Endothelial cell of umbilical vein (primary cell): ENCODE measurements at places on chromosomes 2 and 18. TPM values are rescaled to one million over a fixed set of nuclear protein-coding genes. Genes with fewer than 3 reads are reported as not detected.

TMEM247 gene
- total RNA-seq, result not detected in 2 replicates

SCYGR5 gene
- not detected in 2 replicates for total RNA-seq

DLGAP1 gene
- total RNA-seq, result 0.81 TPM in 1 of 2 replicates, not detected in the other

CPLX4 gene
- total RNA-seq, result not detected in 2 replicates

CYTIP gene
- total RNA-seq, result not detected in 2 replicates

NAGK gene
- total RNA-seq, result 125 and 130 TPM in 2 replicates

RAD51AP2 gene
- not detected in 2 replicates for total RNA-seq

DNA sequence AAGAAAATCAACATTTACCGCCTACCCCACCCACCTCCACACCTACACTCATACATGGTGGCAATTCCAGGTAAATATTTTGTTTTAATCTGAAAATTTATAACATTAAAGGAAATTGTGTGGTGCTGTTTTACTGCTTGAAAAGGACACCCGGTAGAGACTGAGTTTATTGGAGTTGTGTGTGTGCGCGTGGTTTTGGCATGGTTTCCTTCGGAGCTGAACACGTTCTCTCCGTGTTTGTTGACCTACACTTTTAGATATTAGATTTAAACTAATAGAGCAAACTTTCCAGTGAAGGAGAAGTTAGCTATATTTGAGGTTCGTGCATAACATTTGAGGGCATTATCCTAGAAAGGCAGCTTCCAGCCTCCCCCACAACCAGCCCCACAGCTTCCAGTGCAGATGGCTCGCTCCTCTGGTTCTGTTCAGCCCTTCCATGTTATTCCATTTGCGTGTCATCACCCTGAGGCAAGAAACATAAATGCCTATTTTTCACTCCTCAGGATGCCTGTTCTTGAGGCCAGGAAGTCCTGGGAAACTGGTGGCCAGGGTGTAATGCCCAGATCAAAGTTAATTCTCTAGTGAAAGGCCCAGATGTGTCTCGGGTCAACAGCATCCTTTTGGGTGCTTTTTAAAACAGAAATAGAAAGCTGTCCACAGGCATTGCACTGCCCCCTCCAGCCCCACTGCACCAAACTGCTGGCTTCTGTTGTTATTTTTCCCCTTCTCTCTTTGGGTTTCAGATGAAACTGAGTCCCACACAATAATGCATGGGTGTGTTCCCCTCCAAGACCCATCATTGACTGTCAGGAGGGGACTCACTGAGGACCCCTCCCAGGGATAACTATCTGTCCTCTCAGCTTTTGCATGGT is 190.2 kb downstream of the SETBP1 start:
- no peaks in the 10 kb centered on the region for H3K27me3 ChIP-seq
- no peaks in the 10 kb centered on the region for H3K4me1 ChIP-seq
- no peaks in the 10 kb centered on the region for H3K36me3 ChIP-seq

- H3K27ac ChIP-seq, result no peak overlapping the region
- H3K36me3 ChIP-seq, result no peaks in the 10 kb centered on the region
- no peak overlapping the region for H3K4me3 ChIP-seq
- peaks cover 1% of the 10 kb centered on the region for H3K27me3 ChIP-seq
- peaks cover 2% of the 10 kb centered on the region for H3K4me1 ChIP-seq
Measured at GRCh38 chr18:28183418-28184078, 6.6 kb upstream of the CDH2 start.

- DNase-seq, result no peak
- no peak overlapping the region for H3K27ac ChIP-seq
- H3K27me3 ChIP-seq, result no peaks in the 10 kb centered on the region
- H3K36me3 ChIP-seq, result no peaks in the 10 kb centered on the region
- no peaks in the 10 kb centered on the region for H3K4me1 ChIP-seq
- H3K4me3 ChIP-seq, result no peak overlapping the region
Measured at GRCh38 chr2:153287109-153287801, 191.3 kb downstream of the RPRM start.

DNA sequence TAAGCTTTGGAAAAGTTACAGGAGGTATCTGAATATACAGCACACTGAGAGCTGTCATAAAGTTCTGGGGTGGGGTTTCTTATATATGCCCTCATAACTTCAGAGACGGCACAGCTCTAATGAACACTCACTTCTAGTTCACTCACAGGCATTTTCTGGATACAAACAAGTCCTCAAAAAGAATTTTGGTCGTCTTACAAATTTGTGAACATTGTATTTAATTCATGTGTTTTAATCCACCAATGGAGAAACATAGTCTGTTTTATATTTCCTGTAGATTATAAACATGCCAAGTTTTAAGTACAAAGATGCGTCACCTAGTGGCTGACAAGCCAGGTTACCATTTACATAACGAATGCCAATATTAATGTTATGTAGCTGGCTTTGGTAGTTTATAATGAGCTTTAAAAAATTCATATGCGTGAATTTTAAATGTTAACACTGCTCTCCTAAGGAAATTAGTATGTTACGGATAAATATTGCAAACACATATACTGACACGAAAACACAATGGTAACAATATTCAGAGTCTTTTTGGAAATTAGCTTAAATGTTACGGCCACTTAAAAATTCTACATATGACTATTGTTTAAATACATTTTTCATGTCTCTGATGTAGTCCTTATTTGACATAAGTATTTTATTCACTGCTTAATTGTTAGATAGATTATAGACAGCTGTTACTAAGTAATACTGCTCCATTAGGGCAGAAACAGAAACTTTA is 2.5 kb downstream of the COL3A1 start:
- H3K36me3 ChIP-seq, result no peaks in the 10 kb centered on the region
- H3K27me3 ChIP-seq, result no peaks in the 10 kb centered on the region
- H3K4me3 ChIP-seq, result no peak overlapping the region
- no peak overlapping the region for H3K27ac ChIP-seq
- DNase-seq, result peak; percentile 65
- peaks cover 23% of the 10 kb centered on the region for H3K4me1 ChIP-seq

- DNase-seq, result no peak
- H3K4me3 ChIP-seq, result no peak overlapping the region
- no peaks in the 10 kb centered on the region for H3K27me3 ChIP-seq
Measured at GRCh38 chr2:183666031-183666430, 541.8 kb downstream of the NUP35 start.

DNA sequence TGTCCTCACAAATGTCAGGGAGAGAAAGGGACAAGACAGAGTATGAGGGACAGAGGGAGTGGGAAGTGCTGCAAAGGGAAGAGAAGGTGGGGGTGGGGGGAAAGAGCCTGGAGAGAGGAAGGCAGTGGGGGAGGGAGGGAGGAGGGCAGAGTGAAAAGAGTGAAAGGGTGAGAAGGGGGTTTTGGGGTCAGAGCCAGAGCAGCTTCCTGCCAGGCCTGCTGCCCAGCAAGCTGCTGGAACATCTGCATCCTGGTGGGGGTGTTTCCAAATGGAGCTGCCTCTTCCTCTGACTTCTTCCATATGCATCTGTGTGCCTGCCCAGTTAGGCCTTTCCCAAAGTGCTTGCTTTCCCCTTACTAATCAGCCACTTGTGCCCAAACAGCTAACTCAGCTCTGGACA is 94.3 kb upstream of the CELF4 start:
- no peaks in the 10 kb centered on the region for H3K4me1 ChIP-seq
- H3K27me3 ChIP-seq, result no peaks in the 10 kb centered on the region
- no peak overlapping the region for H3K4me3 ChIP-seq
- no peak overlapping the region for H3K27ac ChIP-seq
- H3K36me3 ChIP-seq, result no peaks in the 10 kb centered on the region
- no peak for DNase-seq

DNA sequence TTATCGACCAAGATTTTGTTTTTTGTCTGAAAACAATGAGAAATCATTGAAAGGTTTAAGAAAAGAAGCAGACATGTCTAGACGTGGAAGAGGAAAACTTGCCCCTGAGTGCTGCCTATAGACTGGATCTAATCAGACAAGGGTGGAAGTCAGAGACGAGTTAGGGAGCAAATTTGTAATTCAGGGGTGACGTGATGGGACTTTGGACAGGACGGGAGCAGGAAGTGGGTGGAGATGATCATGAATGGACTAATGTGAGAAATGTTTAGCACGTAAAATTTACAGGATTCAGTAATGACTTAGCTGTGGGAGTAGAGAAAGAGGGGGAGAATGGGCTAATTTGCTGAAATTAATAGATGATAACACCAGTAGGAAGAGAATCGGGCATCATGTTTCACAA is 117.0 kb upstream of the EPHA4 start:
- no peak overlapping the region for H3K4me3 ChIP-seq

DNA sequence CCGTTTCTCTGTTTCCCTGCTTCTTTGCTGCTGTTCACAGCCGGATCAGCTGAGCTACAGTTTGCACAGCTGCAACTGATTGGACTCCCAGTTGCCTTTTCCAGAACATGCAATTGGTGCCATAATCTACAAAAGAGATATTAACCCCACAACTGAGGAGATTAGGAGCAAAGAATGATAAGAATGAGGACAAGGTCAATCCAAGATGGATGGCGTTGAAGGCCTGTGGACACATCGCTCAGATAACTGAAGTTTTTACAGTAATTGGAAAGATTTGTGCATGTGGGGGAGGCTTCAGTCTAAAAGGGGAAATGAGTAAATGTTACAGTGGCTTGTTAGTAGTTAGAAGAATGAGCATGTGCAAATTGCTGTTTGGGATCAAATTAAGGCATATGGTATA is 263.2 kb downstream of the TGIF1 start:
- H3K36me3 ChIP-seq, result no peaks in the 10 kb centered on the region
- no peaks in the 10 kb centered on the region for H3K27me3 ChIP-seq
- H3K27ac ChIP-seq, result no peak overlapping the region
- peaks cover 27% of the 10 kb centered on the region for H3K4me1 ChIP-seq

- no peak overlapping the region for H3K27ac ChIP-seq
- no peaks in the 10 kb centered on the region for H3K27me3 ChIP-seq
- no peak for DNase-seq
- peaks cover 5% of the 10 kb centered on the region for H3K36me3 ChIP-seq
Measured at GRCh38 chr2:61241266-61241665, 79.3 kb downstream of the C2orf74 start.

DNA sequence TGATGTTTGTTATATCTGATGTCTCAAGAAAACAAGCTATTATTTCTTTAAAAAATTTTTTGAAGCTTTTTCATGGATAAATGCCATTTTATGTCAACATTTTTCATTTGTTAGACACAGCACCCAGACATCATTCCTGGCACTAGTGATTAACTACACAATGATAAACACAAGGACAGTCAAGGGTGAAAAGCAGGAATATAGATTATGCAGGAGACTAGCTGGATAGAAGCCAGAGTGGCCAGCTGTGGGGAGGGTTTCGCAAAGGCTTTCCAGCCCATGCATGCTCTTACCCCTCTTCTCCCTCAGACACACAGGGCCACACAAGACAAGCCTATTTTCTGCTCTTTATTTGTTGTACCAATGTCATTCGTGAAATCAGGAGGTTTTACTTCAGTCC is 127.1 kb upstream of the TTC39C start:
- no peaks in the 10 kb centered on the region for H3K36me3 ChIP-seq
- no peak for DNase-seq
- H3K27me3 ChIP-seq, result no peaks in the 10 kb centered on the region
- H3K4me3 ChIP-seq, result no peak overlapping the region
- H3K4me1 ChIP-seq, result no peaks in the 10 kb centered on the region

GRCh38 chr2:239975665-239976064 is 49.5 kb downstream of the NDUFA10 start:
- no peak for DNase-seq
- H3K27ac ChIP-seq, result no peak overlapping the region
- no peak overlapping the region for H3K4me3 ChIP-seq
- H3K27me3 ChIP-seq, result no peaks in the 10 kb centered on the region
- H3K4me1 ChIP-seq, result no peaks in the 10 kb centered on the region
- peaks cover 2% of the 10 kb centered on the region for H3K36me3 ChIP-seq

DNA sequence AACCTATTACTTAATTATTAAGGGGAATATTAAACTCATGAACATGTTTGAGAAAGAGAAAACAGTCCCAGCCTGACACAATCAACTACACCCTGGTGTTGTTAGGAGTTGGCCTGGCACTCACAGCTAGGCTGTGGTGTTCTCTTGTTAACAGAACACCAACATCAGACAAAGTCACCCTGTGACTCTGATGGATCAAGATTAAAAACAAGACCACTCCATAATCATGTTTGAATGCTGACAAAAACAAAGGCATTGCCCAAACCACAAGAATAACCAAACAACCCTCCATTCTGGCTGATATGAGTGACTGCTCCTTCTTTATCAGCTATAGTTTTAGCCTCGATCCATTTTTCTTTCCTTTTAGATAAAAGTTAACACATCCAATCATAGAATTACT is 3.0 kb downstream of the BOLL start:
- no peak overlapping the region for H3K27ac ChIP-seq
- no peaks in the 10 kb centered on the region for H3K36me3 ChIP-seq
- no peak overlapping the region for H3K4me3 ChIP-seq
- no peak for DNase-seq
- peaks cover 2% of the 10 kb centered on the region for H3K27me3 ChIP-seq

DNA sequence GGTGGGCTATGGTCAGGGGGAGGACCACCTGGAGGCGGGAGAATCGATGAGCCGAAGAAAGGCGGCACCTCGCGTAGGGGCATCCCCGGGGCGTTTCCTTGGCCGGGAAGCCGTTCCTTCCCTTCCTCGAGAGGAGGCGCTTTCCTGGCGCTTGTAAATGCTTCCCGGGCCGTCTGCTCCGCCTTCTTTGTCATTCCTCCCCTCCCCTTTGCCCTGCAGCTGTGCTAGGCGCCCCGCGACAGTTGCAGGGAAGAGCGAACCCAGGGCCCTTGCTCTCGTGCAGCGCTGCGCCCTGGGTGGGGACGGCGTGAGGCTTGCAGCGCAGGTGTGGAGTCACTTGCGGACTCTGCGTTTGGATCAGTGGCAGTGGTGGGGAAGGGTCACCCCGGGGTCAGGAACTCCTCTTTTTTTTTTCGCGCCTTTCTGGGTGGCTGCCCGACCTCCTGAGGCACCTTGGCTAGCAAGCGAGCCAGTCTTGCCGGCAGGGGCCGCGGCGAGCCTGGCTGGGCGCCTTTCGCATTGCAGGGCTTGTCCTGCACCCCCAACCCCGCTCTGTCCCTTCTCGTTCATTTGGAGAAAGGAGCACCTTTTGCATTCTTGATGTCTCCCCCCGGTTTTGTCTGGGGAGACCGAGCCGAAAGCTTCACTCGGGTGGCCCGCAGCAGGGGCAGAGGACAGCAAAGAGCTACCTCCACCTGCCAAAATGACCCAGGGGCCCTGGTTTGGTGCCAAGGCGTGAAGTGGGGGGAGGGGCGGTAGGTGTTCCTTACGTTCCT is 858 bp downstream of the KCNS3 start:
- no peak overlapping the region for H3K27ac ChIP-seq
- peaks cover 50% of the 10 kb centered on the region for H3K27me3 ChIP-seq
- peak; percentile 7 for DNase-seq
- H3K36me3 ChIP-seq, result no peaks in the 10 kb centered on the region
- H3K4me3 ChIP-seq, result peak overlapping the region; percentile 43

GRCh38 chr2:102273619-102274211 is 37.6 kb upstream of the IL1RL1 start:
- no peak overlapping the region for H3K4me3 ChIP-seq
- no peaks in the 10 kb centered on the region for H3K36me3 ChIP-seq
- peak overlapping the region; percentile 26 for H3K27ac ChIP-seq
- peaks cover 7% of the 10 kb centered on the region for H3K4me1 ChIP-seq
- H3K27me3 ChIP-seq, result no peaks in the 10 kb centered on the region

DNA sequence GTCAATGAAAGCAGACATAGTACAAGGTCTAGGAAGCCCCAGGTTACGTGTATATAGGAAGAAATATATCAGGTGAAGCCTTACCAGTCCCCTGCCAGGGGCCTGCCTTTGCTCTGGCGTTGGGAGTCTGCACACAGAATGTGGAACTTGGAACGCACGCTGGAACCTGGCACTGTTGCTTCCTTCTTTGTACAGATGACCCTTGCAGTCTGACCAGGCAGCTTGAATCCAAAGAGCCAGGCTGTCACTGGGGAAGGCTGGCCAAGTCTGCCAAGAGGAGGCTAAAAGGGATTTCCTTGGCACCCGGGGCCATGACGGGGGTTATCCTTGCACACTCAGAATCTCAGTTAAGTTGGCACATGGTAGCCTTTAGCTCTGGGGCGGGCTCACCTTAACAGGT is 39.5 kb downstream of the TMEM247 start:
- no peaks in the 10 kb centered on the region for H3K4me1 ChIP-seq
- H3K4me3 ChIP-seq, result no peak overlapping the region
- H3K36me3 ChIP-seq, result no peaks in the 10 kb centered on the region
